Fibroblast of skin of back (primary cell): ENCODE measurements at places on chromosomes 3 and 15.
A peak's percentile ranks its signal among the peaks of the same experiment; 100 is the strongest.

GRCh38 chr15:25783607-25784540, 79.3 kb downstream of the ATP10A start:
- DNase-seq = peak; percentile 80

DNA sequence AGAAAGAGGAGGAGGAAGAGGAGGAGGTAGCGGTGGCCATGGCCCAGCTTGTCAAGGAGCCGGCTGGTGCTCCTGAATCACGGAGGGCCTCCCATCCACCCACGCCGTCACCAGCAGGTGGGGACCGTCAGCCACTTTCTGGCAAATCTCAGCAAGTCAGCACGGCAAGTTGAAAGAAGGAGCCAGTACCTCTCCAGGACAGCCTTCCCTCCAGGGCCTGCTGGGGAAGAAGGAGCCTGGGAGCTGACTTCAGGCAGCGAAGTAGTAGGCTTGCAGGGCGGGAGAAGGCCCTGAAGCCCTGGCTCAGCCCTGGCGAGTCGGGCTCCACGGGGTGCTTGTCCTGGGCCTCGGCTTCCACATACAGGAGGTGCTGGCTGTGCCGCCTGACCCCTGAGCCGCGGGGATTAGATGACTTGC, 99.2 kb upstream of the TRPM1 start:
- peak; percentile 46 for DNase-seq

DNA sequence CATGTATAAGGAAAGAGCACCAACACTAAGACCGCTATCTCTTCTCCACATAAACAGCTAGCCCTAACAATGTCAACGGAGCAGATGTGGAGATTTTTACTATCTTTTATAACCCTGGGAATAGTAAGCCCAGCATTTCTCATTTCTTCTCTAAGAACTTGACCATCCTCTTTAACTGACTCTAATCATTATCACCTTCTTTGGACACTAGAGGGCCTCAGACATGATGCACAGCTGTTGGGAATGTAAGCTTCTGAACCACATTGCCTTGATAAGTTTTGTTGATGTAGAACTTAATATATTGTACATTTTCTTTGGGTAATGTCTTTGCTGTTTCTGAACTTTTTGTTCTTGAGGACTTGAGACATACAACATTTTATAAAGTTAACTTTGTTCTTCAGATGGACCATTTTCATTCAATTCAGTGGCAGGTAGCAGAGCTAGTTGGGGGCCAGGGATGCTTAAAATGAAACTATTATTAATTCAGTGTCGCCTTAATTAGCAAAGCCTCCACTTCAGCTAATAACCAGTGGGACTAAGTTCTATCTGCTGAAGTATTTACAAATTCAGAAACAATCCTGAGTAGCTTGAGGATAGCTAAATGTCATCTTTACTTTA, 9.6 kb upstream of the TAGLN3 start:
- DNase-seq = peak; percentile 69

DNA sequence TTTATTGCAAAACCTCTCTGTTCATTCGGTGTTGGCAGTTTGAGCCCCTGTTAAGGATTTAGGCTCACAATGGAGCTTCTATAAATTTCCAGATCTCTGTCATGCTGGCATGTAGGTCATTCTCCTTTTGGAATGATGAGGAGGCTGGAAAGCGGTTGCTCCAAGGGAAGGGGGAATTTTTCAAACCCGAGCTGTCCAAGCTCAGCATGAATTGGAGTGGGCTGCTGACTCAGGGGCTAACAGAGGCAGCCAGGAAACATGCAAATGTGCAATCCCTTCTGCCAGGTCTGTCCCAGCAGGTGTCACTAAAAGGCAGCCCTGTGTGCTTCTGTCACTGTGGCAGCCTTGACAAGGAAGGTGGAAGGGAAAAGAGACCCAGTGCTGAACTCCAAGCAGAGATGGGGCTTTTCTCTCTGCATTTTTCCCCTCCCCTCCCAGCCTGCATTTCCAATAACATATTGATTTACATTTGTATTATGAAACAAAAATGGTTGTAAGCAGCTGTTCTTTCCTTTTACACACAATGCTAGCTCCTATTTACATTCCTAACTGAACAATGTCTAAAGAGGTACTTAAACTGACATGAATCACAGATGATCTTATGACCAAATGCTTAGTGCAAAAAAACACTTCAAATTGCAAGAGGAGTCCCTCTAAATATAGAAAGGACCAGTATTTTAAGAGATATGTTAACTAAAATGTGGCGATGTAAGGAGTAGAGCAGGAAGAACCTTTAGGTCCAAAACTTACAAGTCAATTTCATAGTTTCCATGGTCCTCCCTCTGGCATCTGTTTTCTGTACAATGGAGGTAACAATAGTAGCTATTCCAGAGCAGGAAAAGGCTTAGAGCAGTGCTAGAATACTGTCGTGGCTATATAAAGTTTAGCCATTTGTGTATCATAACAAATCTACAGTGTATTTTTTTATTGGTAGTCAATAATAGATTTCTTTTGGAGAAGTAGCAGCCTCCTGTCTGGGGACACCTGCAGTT, 84.5 kb upstream of the ATP10A start:
- peak; percentile 32 for DNase-seq

DNA sequence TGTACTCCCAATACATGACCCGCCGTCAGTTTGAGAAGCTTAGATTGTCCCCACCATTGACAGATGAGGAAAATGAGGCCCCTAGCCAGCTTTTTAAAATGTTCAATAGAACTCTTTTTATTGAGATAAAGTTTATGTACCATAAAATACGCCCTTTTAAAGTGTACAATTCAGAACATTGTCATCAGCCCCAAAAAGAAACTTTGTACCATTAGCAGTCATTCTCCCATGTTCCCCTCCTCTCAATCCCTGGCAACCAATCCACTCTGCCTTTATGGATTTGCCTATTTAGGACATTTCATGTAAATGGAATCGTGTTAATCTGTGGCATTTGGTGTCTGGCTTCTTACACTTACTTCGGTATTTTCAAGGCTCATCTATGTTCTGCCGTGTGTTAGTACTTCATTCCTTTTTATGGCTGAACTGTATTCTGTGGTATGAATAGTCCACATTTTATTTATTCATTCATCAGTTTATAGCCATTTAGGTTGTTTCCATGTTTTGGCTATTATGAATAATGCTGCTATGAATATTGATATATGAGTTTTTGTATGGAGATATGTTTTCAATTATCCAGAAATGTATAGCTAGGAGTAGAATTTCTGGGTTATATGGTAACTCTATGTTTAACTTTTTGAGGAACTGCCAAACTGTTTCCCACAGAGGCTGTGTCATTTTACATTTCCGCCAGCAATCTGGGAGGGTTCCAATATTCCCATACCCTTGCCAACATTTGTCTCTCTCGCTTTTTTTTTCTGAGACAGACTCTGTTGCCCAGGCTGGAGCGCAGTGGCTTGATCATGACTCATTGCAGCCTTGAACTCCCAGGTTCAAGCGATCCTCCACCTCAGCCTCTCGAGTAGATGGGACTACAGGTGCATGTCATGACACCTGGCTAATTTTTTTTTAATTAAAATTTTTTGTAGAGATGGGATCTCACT, 15.3 kb upstream of the PTPN23 start:
- DNase-seq = peak; percentile 86

- no peak for DNase-seq
These were observed 709.4 kb downstream of the ZNF385D start for GRCh38 chr3:21041621-21042020.
